ENCODE measurements at places on chromosomes 5 and 9.

- DNase-seq: no peak
Measured at GRCh38 chr9:134338394-134339182, 12.3 kb downstream of the RXRA start.

DNA sequence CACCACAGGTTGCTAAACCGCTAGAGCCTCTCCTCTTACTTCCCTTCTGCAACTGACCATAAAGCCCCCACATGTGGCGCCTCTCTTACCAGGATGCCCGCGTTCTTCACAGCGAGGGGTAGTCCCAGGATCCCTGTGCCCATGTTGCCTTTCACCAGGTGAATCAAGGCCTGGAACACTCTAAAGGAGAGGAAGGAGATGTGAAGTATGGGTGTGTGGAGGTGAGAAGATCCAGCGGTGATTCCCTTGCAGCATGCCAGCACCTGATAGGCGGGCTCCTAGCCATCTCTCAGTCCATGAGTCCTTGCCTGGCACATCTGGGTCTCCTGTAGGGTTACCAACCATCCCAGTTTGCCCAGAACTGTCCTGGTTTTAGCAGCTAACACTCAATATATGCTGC, 3.3 kb downstream of the SLC36A2 start:
- DNase-seq: no peak

DNA sequence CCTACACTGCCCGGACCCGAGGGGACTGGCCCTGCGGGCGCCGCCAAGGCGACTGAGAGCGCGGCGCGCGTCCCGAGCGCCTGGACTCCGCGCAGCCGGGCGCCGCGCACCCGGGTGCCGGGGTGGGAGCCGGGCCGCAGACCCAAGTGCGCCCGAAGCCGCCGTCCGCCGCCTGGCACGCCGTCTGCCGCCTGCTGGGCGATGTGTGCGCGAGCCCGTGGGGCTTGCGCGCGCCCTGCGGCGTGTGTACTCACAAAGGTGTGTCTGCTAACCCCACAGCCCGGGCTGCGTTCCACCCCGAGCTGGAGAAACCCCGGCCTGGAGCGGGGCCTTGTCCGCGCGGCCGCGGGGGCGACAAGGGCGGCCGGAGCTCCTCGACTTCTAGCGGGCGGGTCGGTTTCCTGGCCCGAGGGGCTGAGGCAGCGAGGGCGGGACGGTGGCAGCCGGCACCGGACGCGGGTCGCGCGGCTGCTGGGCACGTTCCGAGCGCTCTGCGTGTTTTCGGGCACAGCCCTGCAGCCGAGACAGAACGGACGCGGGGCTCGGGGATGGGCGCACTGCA, 1.1 kb upstream of the ZSWIM6 start:
- peak; percentile 66 for DNase-seq

GRCh38 chr9:35177520-35177919, 15.7 kb downstream of the UNC13B start:
- no peak for DNase-seq

DNA sequence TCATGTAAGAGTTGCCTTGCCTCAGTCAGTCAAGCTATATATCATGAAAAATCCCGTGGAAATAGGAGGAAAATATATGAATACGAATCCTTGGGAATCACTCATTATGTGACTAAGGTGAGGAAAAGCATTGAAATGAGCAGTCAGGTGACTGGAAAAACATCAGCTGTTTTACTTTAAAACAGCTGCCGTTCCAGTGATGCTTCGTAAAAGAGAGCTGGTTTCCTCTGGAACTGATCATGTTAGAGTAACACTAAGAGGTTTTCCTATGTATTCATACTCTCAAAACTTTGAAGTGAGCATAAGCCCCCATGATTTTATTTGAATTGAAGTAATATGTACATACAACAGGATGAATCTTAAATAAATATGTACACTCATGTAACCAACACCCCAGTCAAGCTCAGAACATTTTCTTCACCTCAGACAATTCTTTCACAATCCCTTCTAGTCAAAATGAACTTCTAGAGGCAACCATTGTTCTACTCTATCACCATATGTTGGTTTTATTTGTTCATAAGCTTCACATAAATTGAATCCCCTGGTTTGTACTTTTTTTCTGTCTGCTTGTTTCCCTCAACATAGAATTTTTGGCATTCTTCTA, 107.7 kb downstream of the SLC25A46 start:
- DNase-seq: no peak

DNA sequence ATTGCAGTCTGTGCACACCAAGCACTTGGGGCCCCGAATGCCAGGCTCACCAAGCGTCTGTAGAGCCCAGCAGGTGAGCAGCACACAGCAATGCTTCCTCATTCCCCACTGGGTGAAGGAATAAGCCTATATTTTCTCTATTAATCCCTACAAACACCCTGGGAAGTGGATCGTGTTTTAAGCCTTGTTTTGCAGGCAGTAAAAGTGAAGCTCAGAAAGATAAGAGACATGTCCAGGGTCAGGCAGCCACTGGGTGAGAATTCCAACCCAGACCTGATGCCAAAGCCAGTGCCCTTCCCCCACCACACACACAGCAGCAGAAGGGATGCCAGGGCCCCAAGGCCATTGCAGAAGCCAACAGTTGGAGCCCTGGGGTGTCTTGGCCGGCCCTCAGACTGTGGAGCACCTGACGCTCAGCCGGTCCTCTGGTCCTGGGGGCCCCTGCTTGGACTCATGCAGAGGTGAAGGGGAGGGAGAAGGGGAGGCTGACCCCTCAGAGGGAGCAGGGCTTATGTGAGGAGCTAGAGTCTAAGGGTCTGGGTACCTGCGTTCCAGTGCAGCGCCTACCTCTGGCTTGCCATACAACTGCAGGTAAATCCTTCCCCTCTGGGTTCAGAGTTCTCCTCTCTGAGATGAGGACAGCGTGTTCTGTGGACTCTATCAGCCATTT, 26.3 kb upstream of the SYNPO start:
- no peak for DNase-seq

DNA sequence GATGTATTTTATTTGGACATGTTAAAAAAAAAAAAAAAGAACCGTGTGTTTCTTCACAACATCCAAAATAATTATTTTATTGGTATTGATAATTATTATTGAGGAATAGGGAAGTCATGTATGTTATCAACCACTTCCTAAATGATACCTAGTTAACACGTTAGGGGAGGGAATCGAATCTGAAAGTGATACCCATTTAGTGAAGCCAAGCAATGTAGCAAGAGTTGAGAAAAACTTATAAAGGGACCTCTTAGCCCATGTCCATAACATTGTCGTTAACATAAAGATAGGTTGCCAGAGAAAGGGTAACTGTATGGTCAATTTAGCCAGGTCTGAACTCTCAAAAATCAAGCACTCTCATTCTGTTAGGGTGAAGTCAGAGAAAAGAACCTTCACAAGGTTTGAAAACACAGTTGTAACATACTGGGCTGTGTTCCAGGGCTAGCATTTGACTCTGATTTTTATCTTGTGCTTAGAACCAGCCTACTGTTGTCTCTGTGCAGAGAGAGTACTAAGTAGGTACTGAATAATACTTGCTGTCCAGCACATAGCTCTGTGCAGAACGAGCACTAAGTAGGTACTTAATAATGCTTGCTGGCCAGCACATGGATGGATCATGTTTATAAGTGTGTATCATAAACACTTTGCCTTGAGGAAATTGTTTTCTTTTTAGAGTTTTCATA, 60.4 kb downstream of the GHR start:
- DNase-seq: no peak

GRCh38 chr5:84885485-84886258, 501.0 kb upstream of the EDIL3 start:
- no peak for DNase-seq

- DNase-seq: no peak
Measured at GRCh38 chr5:123104607-123105006, 15.6 kb downstream of the PRDM6 start.

DNA sequence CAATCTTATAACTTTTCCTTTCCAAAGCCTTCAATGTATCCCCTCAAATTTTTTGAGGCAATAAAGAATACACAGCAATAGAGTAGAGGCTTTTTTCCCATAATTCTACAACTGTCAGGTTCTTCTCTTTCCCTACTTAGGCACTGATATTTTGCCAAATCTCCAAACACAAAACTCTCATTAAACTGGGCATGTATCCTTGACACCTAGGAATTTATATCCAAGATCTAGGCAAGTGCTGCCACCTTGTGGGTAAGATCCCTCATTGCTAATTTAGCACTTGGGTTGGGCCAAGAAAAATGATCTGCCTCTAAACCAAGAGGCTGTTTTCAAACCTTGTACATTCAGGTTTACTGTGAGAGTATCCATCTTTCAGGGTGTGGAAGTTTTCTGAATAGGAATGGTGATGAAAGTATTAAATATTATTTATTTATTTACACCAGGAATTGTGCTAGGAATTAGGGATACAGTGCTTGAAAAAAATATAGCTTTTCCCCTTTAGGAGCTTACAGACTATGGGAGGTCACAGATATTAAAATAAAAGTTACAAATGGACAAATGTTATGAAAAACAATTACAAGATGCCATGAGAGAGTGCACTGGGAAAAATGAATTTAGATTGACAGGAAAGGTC, 17.6 kb downstream of the TSTD2 start:
- peak; percentile 14 for DNase-seq

- DNase-seq: no peak
Measured at GRCh38 chr5:96871027-96871399, 5.3 kb upstream of the ERAP2 start.

- no peak for DNase-seq
Measured at GRCh38 chr5:42721484-42721883, 35.1 kb upstream of the CCDC152 start.

DNA sequence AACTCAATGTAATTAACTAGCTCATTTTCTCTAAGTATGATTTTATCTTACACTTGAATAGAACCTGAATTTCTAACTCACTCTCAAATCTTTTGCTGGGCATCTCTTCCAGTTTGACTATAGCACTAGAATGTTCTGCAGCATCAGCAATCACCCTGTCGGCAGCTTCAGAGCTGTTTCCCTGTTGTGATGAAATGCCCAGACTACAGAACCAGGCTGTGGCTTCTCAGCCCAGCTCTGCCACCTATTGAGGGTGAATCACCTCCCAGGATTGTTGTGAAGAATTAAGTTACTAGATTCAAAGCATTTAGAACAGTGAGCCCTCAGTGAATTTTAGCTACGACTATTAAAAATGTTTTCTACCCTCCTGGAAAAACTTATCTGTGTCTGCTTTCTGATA, 90.4 kb upstream of the ANKRD55 start:
- no peak for DNase-seq

- no peak for DNase-seq
Measured at GRCh38 chr5:146024034-146024433, 81.3 kb downstream of the PLAC8L1 start.

DNA sequence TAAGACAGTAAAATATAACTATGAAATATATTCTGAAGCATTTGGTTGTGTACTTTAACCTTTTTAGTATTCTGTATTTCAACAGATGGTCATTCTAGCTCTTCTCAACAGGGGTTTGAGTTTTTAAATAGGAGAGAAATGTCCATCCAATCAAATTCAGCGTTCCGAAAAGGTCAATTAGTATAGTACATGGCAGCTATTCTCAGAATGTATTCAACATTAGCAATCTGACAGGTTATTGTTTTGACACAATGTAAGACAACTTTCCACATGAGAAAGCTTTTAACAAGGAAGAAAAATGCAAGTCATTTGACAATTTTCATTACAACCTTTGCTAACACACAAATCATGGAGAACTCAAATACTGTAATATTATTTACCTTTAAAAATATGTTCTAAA, 996.3 kb upstream of the CDH10 start:
- DNase-seq: no peak

DNA sequence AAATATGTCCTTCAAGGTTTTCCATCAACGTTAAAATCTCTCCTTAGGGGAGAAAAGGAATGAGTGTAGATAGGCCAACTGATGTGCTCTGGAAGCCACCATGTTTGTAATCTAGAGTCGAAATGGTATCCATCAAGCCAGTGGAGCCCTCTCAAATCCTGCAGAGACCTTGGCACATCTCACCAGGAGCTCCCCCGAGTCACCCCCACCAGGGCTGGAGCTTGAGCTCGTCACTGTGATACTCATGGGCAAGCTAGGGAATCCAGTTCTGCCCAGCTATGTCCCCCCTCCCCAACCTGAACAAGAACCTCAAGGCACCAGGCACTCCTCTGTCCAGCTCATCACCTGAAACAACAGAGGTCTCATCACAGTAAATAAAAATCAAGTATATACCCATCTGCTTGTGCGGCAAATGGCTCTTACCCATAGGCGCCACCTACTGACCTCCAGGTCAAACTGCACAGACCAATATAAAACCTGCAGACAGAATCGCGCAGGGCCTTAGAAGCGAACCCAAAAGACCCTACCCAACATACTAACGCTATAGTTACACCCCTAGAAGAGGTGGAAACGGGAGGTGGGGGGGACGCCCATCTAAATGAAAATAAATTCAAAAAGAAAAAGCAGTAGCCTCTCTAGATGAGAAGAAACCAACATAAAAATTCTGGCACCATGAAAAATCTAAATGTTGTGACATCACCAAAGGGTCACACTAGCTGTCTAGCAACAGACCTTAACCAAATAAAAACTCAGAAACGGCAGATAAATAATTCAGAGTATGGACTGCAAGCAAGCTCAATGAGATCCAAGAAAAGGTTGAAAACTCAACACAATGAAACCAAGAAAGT, 75.0 kb downstream of the TTC39B start:
- no peak for DNase-seq

DNA sequence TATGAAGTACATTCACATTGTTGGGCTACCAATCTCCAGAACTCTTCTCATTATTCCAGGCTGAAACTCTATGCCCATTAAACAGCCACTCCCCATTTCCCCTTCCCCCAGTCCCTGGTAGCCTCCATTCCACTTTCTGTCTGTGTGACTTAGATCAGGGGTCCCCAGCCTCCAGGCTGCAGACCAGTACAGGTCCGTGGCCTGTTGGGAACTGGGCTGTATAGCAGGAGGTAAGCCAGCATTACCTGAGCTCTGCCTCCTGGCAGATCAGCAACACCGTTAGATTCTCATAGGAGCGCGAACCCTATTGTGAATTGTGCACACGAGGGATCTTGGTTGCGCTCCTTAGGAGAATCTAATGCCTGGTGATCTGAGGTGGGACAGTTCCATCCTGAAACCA, 23.1 kb downstream of the ZNF618 start:
- DNase-seq: no peak

- DNase-seq: no peak
Measured at GRCh38 chr9:112184946-112185345, 9.8 kb upstream of the SUSD1 start.

- DNase-seq: no peak
Measured at GRCh38 chr9:12846035-12846434, 71.2 kb downstream of the LURAP1L start.

DNA sequence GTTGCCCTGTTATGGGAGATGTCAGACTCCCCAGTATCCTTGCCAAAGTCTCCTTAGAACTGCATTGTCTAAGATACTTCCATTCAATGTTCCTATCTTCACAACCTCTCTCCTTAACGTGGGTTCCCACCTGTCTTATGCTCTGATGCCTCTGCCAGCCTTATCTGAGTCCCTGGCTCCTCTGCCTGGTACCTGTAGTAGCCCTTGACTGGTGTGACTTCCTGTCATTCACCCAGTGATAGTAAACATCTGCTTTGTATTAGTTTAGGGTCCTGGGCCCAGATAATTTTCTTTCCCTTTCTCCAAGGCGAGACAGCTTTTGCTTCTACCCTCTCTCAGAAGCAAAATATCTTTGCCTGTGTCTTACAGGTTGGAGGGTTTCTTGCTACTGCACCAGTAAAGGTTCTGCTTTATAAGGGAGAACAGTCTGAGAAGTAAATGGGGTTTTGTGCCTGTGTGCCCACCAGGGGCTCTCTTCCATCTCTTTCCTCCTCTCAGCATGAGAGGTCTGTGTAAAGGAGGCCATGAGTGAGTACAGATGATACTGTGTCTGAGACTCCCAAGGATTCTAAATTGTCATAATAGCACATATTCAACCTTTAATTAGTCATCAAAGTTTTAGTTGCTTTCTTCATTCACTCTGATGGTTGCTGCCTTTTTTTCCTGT, 220.8 kb downstream of the PRR16 start:
- DNase-seq: no peak

Measured in activated T-helper 1 cell treated with anti-CD3 and anti-CD28 coated beads, Interleukin-2, amount 50 U/mL, for 16 hours (primary cell).